Stimulated activated CD8-positive, alpha-beta memory T cell treated with anti-CD3 and anti-CD28 coated beads, Interleukin-4, amount 100 ng/mL, for 1 hour (primary cell): ENCODE measurements at places on chromosomes 11 and 22.

GRCh38 chr11:12120031-12121008 is 9.9 kb downstream of the MICAL2 start:
- no peak for DNase-seq

DNA sequence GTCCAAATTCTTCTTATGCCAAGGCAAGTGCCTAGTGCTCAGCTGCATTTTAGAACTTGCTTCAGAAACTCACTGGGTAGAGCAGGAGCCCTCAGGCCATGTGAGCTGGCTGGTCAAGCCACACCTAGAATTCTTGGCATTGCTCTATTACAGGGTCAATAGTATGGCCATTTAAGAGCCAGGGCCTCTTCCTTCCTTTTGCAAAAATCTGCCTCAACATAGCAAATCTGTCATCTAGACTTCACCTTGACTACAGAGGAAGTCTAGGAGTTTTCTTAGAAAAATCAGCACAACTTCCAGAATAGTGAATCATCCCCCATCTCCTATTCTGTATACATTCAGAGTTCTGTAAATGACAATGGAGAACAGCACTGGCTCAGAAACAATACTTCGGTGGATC is 112.0 kb upstream of the TTC12 start:
- DNase-seq: no peak

- no peak for DNase-seq
Measured at GRCh38 chr22:49237279-49237678, 590.4 kb downstream of the BRD1 start.

GRCh38 chr22:46598737-46599424 is 21.3 kb upstream of the GRAMD4 start:
- no peak for DNase-seq

- no peak for DNase-seq
Measured at GRCh38 chr11:134071766-134072402, 3.0 kb downstream of the JAM3 start.

DNA sequence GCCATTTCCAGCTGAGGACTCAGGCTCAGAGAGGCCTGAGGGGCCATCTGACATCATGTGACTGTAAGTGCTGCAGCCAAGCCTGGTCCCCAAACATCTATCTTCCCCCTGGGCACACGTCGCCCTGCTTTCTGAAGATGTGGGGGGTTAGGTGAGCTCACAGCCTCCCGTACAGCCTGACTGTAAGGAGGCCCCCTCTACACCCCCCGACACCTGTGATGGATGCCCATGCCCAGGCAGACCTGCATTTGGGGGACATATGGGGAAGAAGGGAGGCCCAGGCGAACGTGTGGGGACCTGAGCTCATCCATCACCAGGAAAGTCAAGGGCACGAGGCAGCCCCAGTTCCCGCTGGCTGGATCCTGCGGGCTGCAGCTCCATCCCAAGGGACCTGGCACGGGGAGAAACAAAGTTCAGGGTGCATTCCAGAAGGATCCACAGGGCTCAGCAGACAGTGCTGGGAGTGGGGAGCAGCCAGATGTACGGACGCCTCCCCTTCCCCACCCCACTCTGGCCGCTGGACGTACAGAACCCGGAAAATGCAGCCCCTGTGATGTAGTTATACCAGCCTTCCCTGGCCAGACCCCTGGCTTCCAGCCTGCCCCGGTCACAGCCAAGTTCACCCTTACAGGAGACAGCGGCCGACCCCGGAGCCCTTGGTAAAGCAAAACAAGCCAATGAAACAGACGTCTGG is 1431.4 kb downstream of the BRD1 start:
- DNase-seq: no peak

DNA sequence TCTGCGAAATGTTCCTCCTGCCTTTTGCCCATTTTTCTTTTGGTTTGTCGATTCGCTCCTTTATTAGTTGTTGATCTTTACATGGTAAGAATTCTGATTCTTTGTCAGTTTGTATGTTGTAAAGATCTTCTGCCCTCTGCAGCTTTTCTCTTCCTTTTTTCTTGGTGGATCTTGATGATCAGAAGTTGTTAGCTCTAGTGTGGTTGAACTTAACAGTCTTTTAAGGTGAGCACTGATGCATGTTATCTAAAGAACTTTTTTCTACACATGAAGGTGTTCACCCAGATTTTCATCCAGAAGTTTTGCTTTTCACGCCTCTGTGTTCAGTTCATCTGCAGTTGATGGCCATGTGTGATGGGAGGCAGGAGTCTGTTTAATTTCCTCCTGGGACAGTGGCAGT is 133.7 kb downstream of the TBC1D22A start:
- DNase-seq: no peak

DNA sequence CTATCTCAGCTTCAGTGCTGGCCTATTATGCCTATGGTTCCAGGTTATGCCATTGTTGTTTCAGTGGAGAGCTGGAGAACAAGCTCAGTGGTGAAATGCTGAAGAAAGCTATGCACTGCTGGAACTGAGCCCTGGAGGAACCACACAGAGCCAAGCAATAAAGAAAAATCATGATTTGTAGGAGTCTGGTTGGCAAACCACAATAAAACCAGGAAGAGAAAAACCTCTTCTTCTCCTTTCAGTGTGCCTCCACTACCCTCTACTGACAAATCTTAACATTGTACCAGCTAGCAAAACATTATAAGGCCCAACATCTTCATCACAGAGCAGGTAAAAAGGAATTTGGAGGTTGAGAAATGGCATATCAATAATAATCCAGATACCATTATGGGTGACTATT is 5.3 kb downstream of the OR51F2 start:
- no peak for DNase-seq

GRCh38 chr11:127616158-127616557 is 615.6 kb upstream of the KIRREL3 start:
- DNase-seq: no peak

- DNase-seq: no peak
Measured at GRCh38 chr11:125372088-125372487, 124.0 kb downstream of the FEZ1 start.

GRCh38 chr11:27509908-27510307 is 3.3 kb upstream of the LIN7C start:
- DNase-seq: no peak

DNA sequence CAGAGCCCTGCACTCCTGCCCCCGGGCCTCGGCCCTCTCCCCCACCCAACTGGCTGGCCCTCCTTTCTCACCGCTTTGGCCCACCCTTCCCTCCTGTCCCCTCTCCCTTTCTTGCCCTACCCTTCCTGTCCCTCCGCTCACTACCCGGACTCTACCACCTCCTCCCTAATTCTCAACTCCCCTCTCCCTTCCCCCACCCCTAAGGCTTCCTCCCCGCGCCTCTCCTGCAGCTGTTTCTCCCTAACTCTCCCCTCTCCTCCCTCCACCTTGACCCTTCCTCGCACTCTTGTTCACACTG is 421 bp downstream of the SLC15A3 start:
- no peak for DNase-seq

- DNase-seq: no peak
Measured at GRCh38 chr11:69947059-69947792, 128.0 kb upstream of the FGF3 start.

GRCh38 chr11:121591405-121592033 is 138.8 kb upstream of the SORL1-AS1 start:
- peak; percentile 38 for DNase-seq

GRCh38 chr11:128937480-128937879 is 5.2 kb downstream of the TP53AIP1 start:
- DNase-seq: no peak

DNA sequence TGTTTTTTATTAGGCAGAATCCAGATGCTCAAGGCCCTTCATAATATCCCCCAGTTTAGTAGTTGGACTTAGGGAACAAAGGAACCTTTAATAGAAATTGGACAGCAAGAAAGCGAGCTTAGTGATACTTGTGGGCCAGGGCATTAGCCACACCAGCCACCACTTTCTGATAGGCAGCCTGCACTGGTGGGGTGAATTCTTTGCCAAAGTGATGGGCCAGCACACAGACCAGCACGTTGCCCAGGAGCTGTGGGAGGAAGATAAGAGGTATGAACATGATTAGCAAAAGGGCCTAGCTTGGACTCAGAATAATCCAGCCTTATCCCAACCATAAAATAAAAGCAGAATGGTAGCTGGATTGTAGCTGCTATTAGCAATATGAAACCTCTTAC is 1.4 kb downstream of the HBB start:
- no peak for DNase-seq

GRCh38 chr11:80414181-80415165 is 973.6 kb upstream of the TENM4 start:
- no peak for DNase-seq

GRCh38 chr11:74100735-74101134 is 70.1 kb downstream of the C2CD3 start:
- DNase-seq: no peak

DNA sequence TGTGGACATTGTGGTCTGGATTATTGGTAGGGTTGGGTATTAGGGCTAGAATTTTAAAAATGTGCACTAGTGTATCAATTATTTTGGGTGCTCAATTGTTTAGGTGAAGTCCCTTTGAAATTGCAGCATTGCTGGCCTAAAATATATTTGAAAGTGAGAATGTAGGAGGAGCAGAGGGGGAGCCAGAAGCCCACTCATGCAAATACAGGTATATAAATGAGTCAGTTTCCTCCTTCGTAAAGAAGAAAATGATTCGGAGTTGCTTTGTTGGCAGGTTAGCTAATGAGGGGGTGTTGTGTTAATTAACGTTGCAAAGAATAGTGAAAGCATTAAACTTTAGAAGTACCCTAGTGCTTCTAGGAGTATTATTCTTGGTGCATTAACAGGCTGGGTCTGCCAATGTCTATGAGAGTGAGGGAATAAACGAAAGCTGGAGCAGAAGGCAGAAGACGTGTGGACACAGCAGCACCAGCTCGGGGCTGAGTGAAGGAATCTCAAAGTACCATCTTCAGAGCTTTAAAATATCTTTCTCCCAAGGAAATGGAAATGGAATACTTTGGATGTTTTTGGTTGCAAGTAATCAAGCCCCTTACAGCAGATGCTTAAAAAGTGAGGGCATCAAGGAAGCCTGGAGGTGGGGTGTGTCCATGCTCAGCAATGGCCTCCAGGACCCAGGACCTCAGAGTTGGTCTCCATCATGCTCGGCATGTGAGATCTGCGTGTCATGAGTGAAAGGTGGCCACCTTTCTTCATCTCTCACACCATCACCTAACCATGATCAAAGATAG is 522.9 kb downstream of the NTM start:
- DNase-seq: no peak

DNA sequence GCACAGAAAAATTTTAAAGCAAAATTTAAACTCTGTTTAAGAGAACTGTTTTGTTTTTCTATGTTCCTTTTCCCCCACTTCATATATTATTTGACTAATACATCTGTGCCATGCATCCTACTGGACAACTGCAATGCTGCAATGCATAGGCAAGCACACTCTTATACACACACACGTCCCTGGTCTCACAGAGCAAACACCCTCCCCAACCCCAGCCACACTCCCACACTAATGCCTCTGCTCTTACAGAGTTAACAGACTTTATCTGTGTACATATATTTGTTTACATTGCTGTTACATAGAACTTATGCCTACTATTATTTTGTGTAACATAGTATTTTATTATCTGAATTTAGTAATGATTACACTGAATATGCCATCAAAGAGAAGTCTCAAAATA is 25.5 kb upstream of the CTSC start:
- no peak for DNase-seq

DNA sequence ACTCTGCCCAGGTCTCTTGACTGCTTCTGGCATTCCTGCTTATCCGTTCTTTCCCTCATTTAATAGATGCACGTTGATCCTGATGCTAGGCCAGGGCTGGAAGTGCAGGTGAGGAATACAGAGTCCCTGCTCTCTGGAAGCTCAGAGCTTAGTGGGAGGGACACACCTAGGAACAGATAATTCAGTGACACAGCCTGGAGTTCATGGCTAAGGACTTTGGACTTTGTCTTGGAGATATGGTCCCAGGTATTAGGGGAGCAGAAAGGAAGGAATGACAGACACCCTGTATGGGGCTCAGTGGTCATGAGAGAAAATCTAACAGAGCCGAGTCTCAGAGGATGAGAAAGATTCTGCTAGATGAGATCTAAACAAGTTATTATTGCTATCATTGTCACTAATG is 160.6 kb downstream of the PKNOX2 start:
- DNase-seq: no peak

- DNase-seq: no peak
Measured at GRCh38 chr11:103395612-103396011, 286.4 kb downstream of the DYNC2H1 start.

DNA sequence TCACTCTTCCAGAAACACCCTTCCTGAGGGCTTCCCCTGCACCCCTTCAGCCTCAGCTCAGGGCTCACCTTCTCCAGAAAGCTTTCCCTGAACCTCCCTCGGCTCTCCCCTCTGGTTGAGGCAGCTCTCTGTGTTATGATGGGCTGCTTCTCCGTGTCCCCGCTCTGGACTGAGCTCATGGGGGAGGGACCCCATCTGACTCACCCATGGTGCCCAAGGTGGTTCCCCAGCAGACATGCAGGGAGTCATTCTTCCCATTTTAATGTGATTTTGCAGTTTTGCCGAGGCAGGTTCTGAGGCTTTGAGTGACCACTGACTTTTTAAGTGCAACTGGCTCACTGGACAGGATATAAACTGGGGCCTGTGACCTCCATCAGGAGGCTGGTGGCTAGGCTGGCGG is 495.1 kb downstream of the TBC1D22A start:
- no peak for DNase-seq

- no peak for DNase-seq
Measured at GRCh38 chr11:66340596-66341501, 4.1 kb downstream of the BRMS1 start.

DNA sequence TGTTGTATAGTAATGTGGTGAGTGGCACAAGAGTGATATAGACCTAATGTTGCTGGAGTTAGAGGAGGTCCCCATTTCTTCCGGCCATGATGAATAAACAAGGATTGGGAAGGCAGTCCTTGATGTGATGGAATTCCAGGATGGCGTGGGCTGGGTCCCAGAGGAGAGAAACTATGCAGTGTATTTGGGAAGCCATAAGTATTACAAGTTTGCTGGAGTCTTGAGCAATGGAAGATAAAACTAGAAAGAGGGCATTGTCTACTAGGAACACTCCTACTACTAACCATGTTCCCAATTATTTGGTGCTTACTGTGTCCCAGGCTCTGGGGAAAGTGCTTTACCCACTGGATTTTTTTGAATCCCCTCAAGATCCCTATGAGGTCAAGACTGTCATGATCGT is 20.0 kb downstream of the LDLRAD3 start:
- no peak for DNase-seq

DNA sequence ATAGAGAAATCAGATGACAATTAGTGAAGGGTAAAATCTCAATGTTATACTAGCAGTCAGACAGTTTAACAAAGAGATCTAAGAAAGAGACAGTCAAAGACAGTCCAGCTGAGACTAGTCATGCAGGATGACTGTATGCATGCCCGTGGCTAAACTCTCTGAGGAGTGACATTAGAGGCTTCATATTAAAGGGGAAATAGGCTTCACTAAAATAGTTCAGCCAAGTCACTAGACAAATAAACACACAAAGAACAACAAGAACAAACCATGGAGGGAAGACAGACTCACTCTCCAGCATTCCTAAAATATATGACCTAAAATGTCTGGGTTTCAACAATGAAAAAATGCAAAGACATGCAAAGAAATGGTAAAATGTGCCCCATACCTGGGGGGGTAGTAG is 18.6 kb upstream of the APLNR start:
- no peak for DNase-seq

- DNase-seq: no peak
Measured at GRCh38 chr22:32255726-32256125, 579 bp upstream of the SLC5A4 start.

- no peak for DNase-seq
Measured at GRCh38 chr22:33018232-33018864, 39.8 kb downstream of the SYN3 start.

- no peak for DNase-seq
Measured at GRCh38 chr11:120186774-120187591, 23.8 kb upstream of the OAF start.

GRCh38 chr11:107590460-107591377 is at the start of gene ELMOD1:
Gene ELMOD1 (plus strand): TSS chr11:107591147. CDS start chr11:107618190, 27,043 bp downstream.
- DNase-seq: no peak

- no peak for DNase-seq
Measured at GRCh38 chr11:73203322-73203721, 14.8 kb upstream of the P2RY2 start.
